ENCODE measurements at places on chromosomes 1 and 21. TPM values are rescaled to one million over a fixed set of nuclear protein-coding genes. Genes with fewer than 3 reads are reported as not detected.
A peak's percentile ranks its signal among the peaks of the same experiment; 100 is the strongest.

GRCh38 chr1:205661429-205662134 lies 18.7 kb downstream of the SLC45A3 start:
- H3K36me3 ChIP-seq: no peaks in the 10 kb centered on the region
- H3K4me3 ChIP-seq: no peak overlapping the region
- H3K27me3 ChIP-seq: no peaks in the 10 kb centered on the region
- no peak overlapping the region for H3K27ac ChIP-seq
- DNase-seq: no peak

DNALI1 gene
- total RNA-seq: 0.50 TPM

- H3K27ac ChIP-seq: no peak overlapping the region
- H3K4me1 ChIP-seq: no peaks in the 10 kb centered on the region
- no peak for DNase-seq
- H3K36me3 ChIP-seq: no peaks in the 10 kb centered on the region
Observed at GRCh38 chr1:38534473-38534823, 325.1 kb downstream of the RRAGC start.

- no peak overlapping the region for H3K4me3 ChIP-seq
- no peaks in the 10 kb centered on the region for H3K27me3 ChIP-seq
- no peaks in the 10 kb centered on the region for H3K36me3 ChIP-seq
- no peaks in the 10 kb centered on the region for H3K4me1 ChIP-seq
- no peak overlapping the region for H3K27ac ChIP-seq
Observed at GRCh38 chr1:57727121-57727520, 303.3 kb upstream of the DAB1 start.

CLIC6 gene
- 0.34 TPM for total RNA-seq

PADI1 gene
- total RNA-seq: not detected

DNA sequence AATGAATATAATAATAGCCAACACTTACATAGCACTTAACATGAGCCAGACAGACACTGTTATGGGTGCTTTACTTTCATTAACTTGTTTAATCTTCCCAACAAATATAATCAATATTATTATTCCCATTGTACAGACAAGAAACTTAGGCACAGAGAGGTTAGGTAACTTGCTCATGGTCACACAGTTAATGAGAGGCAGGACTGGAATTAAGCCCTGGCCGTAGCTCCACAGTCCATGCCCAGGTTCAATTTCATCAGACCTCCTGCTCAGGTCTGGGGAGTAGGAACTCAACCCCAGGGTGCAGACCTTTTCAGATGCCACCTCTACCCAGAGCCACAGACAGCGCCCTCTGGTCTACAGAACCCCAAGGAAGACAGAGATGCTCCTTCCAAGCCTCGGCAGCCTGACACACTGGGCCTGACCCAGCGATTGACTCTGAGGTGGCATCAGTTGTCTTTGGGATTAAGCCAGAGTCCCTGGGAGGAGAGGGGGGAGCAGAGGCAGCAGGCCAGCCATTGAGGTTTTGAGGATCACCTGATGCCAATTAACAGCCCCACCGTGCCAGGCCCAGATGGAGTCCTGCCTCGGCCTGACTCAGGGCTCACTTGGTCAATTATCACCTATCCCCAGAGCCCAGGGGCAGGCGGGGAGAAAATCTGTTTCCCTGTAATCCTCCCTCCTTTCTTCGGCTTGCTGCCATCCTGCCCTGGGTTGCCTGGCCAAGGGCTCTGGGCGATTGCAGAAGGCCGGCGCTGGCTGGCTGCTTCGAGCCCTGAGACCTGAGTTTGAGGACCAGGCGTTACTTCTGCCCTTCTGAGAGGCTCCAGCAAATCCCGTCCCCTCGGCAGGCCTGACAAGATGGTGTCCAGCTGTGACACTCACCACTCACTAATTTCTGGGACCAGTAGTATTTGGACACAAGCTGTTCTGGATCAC lies 116.7 kb downstream of the LACTBL1 start:
- H3K36me3 ChIP-seq: no peaks in the 10 kb centered on the region
- no peak overlapping the region for H3K27ac ChIP-seq
- DNase-seq: no peak
- no peaks in the 10 kb centered on the region for H3K4me1 ChIP-seq
- H3K27me3 ChIP-seq: no peaks in the 10 kb centered on the region

DNA sequence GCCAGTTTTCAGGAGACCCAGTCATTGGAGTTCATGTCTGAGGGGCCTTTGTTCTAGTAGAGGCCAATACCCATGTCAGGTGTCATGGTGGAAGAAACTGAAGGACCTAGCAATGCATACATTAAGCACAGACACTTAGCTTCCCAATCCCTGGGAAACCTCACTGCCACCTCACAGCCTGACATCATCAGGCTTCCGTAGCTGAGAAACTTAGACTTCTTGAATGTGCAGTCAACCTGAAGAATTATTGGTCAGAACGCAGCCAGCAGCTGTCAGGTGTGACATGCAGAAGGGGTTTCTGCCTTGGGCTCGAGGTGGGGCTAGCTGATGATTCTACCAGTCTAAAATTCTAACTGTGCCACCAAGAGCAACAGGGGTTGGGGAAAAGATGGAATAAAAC lies 1.9 kb upstream of the ITPKB start:
- no peak for DNase-seq
- peaks cover 31% of the 10 kb centered on the region for H3K36me3 ChIP-seq
- no peak overlapping the region for H3K4me3 ChIP-seq
- H3K27me3 ChIP-seq: no peaks in the 10 kb centered on the region
- peaks cover 25% of the 10 kb centered on the region for H3K4me1 ChIP-seq

DNA sequence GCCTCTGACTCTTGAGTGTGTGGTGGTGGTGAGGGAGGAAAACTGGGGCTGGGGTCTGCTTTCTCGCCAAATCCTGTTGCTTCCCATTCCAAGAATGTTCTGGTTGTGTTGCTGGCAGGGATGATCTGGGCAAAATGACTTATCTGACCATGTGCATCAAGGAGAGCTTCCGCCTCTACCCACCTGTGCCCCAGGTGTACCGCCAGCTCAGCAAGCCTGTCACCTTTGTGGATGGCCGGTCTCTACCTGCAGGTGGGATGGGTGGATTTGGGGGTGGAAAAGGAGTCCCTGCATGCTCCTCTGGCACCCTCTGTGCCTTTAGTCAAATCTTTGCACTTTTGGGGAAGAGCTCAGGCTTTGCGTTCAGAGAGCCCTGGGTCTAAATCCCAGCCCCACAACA lies 18.1 kb downstream of the CYP4B1 start:
- H3K36me3 ChIP-seq: no peaks in the 10 kb centered on the region
- no peak overlapping the region for H3K4me3 ChIP-seq
- H3K27ac ChIP-seq: no peak overlapping the region
- H3K27me3 ChIP-seq: no peaks in the 10 kb centered on the region
- H3K4me1 ChIP-seq: no peaks in the 10 kb centered on the region

SLC22A15 gene
- 1.3 TPM for total RNA-seq

ATF3 gene
- 0.57 TPM for total RNA-seq

- H3K27ac ChIP-seq: no peak overlapping the region
- no peak overlapping the region for H3K4me3 ChIP-seq
- peaks cover 25% of the 10 kb centered on the region for H3K36me3 ChIP-seq
Observed at GRCh38 chr21:33283203-33283602, 17.0 kb downstream of the IL10RB start.

- H3K4me1 ChIP-seq: no peaks in the 10 kb centered on the region
- no peaks in the 10 kb centered on the region for H3K36me3 ChIP-seq
- H3K27ac ChIP-seq: no peak overlapping the region
- no peak for DNase-seq
- H3K27me3 ChIP-seq: no peaks in the 10 kb centered on the region
- H3K4me3 ChIP-seq: no peak overlapping the region
Observed at GRCh38 chr1:240134113-240134512, 42.4 kb downstream of the FMN2 start.

DNA sequence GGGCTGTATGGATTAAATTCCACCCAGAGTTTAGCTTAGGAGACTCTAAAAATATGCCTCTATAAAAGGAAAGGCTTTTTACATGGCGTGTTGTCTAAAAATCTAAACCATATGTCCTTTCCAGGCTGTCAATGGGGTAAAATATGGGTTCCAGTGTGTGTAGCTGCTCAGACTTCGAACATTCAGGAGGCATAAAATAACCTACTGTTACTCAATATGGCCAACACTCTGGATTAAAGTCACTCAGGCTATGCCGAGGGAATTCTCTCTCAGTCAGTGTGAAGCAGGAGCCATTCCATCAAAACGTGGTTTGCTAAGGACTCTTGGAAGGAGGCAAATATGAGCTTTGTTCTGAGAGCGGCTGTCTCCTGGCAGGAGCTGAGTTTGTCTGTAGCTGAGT lies 135.3 kb downstream of the RUNX1 start:
- H3K4me1 ChIP-seq: peaks cover 4% of the 10 kb centered on the region
- H3K27me3 ChIP-seq: no peaks in the 10 kb centered on the region
- DNase-seq: no peak
- no peak overlapping the region for H3K4me3 ChIP-seq

LAMC2 gene
- not detected for total RNA-seq

DNA sequence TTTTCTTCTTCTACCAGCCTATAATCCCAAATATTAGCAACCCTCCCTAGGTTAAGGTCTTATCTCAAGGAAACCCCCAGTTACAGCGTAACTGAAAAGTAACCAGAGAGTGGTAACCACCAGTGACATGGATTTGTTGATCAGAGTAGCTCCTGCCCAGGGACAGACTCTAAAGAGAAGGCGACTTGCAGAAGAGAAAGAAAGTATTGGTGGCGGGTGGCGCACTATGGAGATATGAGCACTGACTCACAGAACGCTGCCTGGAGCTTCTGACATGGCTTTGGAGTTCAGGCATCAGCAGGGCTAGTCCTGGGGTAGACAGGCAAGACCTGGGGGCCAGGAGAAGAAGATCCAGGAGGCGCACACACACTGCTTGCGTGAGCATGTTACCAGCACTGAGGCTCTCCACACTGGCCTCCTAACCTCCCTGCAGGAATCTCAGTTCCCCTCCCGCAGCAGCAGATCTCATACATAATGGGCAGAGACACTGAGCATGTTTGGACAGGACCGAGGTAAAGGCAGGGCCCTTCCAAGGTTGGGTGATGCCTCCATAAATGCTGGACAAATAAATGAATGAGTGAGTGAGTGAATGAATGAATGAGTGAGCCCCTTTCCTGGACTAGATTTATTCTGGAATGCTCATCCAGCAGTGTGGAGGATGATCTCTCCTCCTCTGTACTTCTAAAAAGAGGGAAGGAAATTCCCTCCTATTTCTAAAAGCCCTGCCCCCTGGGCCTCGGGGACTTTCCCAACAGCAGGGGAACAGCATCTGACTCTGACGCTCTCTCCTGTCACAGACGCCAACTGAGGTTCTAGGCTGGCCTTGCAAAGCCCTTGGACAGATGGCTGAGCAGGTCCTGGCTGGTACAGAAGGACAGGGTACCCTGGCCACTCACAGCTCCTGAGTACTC lies 175.5 kb downstream of the CLIC6 start:
- no peak for DNase-seq
- no peaks in the 10 kb centered on the region for H3K4me1 ChIP-seq
- H3K27me3 ChIP-seq: no peaks in the 10 kb centered on the region
- H3K27ac ChIP-seq: no peak overlapping the region

FMOD gene
- not detected for total RNA-seq

MCM3AP gene
- total RNA-seq: 124 TPM

TMOD4 gene
- total RNA-seq: 2.9 TPM

TMCC2 gene
- total RNA-seq: 1.3 TPM

GRCh38 chr21:15976807-15977206 lies 247.0 kb downstream of the USP25 start:
- no peaks in the 10 kb centered on the region for H3K4me1 ChIP-seq
- no peak for DNase-seq
- no peaks in the 10 kb centered on the region for H3K36me3 ChIP-seq
- no peak overlapping the region for H3K27ac ChIP-seq
- no peak overlapping the region for H3K4me3 ChIP-seq
- no peaks in the 10 kb centered on the region for H3K27me3 ChIP-seq

DNA sequence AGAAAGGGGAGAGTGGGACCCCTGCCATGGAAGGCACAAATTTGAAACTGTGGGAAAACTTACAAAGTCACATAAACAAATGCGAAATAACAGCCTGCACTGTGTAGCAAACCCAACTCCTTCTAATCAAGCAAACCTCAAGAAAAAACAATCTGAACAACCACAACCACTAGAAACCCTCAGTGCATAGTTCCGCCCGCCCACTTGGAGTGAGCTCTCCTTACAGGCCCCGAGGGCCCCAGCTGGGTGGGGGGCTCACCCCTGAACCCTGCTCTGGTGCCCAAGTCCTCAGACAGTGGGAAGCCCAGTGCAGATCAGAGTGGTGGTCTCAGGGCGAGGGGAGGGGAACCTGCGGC lies 931 bp upstream of the MXRA8 start:
- peaks cover 4% of the 10 kb centered on the region for H3K27me3 ChIP-seq
- peak; percentile 38 for DNase-seq
- H3K4me1 ChIP-seq: no peaks in the 10 kb centered on the region
- no peaks in the 10 kb centered on the region for H3K36me3 ChIP-seq
- no peak overlapping the region for H3K4me3 ChIP-seq

- no peak for DNase-seq
- no peaks in the 10 kb centered on the region for H3K4me1 ChIP-seq
- H3K27me3 ChIP-seq: no peaks in the 10 kb centered on the region
- H3K36me3 ChIP-seq: no peaks in the 10 kb centered on the region
Observed at GRCh38 chr1:102097451-102097850, 100.7 kb upstream of the OLFM3 start.

FAM163A gene
- 0.14 TPM for total RNA-seq

DNA sequence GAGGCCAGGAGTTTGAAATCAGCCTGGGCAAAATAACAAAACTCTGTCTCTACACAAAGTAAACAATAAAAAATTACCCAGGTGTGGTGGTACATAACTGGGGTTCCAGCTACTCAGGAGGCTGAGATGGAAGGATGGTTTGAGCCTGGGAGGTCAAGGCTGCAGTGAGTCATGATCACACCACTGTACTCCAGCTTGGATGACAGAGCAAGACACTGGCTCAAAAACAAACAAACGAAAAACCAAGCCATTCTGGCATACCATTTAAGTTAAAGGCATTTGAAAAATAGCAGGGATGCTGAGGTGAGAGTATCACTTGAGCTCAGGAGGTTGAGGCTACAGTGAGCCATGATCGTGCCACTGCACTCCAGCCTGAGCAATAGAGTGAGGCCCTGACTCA lies 5.3 kb upstream of the ALDH9A1 start:
- H3K4me3 ChIP-seq: no peak overlapping the region
- no peaks in the 10 kb centered on the region for H3K27me3 ChIP-seq
- DNase-seq: no peak
- no peaks in the 10 kb centered on the region for H3K4me1 ChIP-seq

DNA sequence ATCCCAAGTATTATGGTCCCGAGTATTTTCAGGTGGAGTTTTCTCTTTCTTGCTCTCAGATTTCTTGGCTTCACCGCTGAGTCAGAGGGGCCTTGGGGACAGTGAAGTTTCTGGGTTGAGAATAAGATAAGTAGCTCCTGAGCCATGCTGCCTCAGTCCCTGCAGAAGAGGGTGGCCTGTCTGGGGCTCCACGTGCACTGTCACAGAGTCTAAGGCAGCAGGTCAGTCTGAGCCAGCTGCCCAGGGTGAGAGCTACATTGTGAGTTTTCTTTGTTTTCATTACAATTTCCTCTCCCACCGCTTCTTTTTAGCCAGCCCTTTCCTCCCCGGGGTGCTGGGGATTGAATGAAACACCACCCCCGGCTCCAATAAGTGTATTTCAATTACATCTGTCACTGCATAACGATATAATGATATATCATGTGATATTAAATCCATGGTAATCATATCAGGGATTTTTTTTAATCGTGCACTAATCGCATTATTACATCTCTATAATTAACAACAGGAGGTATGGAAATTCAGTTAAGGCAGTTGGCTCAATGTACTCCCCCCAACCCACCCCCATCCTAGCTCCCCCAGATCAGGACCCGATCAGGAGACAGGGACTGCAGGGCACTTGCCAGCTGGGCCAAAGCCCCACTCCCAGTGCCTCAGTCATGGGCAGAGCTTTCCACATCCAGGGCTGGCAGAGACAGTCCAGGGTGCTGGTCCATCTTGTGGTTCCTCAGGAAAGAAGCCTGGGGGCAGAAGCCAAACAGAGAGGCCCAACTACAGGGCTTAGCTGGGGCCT lies 43.7 kb downstream of the DMAP1 start:
- no peak overlapping the region for H3K27ac ChIP-seq
- H3K36me3 ChIP-seq: peaks cover 8% of the 10 kb centered on the region
- H3K4me3 ChIP-seq: no peak overlapping the region
- no peaks in the 10 kb centered on the region for H3K4me1 ChIP-seq
- DNase-seq: no peak

DPYD gene
- 58.0 TPM for total RNA-seq

Measured in naive thymus-derived CD4-positive, alpha-beta T cell (primary cell).